ENCODE measurements at places on chromosomes 7 and 10.

DNA sequence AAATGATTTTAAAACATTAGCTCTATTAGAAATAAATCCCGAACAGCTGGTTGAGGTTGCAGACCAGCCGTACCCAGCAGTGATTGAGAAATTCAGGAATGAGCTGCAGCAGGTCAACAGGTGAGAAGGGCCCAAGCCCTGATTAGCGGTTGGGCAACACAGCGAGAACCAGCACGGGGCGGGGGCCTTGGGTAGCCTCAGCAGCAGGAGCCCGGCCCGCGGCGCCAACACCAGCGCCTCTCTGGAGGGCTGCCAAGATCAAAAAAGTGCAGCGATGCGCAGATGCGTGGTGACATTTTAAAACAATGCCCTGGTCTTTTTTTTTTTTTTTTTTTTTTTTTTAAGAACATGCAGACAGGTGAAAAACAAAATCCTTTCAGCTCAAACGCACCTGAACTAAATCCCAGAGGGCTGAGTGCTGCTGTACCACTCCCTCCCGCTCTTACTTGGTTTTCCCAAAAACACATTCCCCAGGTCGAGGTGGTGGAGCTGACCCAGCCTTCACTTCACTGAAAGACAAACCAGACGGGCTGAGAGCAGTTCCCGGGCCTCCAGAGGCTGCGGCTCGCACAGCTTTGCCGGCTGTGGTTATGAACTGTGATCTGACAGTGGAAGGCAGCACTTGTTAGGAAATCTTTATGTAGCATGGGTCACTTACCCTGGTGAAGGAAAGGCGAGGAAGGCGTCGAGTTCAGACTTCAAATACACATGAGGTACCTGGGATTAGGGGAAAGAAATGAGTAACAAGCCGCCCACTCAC is 579.4 kb downstream of the SDK1 start:
- no peak for DNase-seq

DNA sequence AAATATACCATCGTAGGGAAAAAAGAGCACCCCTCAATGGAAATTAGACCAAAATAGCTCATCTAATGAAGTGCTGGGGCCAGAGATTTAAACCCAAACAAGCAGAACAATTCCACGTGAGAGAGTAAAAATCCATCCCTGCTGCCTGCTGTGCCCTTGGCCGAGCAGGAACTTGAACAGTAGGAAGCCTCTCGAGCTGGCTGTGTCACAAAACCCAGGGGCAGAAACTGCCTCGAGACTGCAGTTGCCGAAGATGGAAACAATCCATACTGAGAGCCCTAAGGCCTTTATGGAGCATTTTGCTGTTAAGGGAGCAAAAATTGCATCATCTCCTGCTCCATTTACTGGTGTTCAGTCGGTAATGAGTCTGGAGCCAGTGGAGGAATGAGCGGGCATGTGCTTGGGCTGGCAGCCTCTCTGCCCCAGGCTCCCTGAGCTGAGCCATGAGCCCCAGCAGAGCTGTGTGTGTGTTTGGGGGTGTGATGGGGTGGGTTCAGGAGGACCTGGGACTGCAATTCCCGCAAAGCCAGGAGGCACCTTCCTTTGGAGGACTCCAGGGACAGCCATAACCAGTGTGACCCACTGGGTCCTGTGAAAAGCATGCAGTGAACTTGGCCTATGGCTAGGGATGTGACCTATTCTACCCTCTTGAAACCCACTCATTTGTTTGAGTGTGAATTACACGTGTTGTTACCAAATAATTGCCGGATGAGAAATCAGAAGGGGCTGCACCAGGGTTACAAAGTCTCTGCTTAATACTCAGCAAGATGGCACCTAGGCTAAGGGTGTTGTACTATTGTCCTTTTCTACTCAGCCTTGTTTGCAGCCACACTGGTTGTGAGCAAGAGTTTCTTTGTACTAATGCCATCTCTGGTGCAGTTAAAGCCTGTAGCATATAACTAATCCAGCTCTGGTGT is 58.3 kb downstream of the CDHR3 start:
- no peak for DNase-seq

DNA sequence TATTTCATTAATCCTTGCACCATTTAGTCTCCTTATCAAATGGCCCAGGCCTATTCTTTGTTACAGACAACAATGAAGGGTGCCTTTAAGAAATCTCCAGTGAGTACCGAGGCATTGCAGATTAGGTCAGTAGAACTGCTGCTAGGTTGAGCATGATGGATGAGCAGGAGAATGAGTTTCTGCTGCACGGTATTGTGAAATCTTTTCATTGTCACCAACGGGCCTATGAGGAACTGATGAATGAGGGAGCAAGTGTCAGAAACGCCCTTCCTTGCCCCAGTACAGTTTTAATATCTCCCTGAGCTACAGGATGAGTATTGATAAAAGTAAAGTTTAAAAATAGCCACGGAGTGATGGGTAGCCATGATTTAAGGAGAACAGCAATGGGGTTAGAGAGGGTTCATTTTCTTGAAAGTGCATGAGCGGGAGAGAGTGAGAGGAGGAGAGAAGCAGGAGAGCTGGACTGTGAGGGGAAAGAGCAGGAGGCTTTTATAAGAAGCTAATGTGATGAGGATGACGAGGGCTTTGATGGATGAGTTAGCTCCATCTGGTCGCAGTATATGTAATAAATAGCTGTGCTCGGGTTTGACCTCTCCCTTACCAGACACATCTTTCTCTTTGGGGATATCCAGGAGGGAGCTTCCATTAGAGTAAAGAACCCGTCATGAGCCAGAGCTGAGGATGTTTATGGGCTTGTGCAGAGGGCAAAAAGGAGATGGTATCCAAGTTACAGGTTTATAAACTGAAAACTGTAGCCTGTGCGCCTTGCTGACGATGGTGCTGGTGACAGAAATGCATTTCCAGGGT is 526.1 kb downstream of the LRMDA start:
- DNase-seq = no peak

DNA sequence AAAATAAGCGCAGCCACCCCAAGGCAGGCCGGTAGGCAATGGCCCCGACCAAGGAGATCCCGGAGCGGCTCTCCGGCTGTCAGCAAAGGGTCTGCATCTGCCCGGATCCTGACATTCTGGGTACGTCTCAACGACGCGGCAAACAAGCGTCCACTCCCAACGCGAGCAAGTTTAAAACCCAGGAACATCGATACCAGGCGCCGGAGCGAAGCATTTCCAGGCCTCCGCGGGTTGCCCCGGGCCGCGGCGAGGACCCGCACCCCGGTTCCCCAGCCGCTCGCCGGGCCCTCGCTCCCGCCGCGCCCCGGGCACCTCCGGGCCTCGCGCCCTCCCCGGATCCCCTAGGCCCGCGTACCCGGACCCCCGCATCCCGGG is 453 bp downstream of the URGCP start:
- peak; percentile 32 for DNase-seq

DNA sequence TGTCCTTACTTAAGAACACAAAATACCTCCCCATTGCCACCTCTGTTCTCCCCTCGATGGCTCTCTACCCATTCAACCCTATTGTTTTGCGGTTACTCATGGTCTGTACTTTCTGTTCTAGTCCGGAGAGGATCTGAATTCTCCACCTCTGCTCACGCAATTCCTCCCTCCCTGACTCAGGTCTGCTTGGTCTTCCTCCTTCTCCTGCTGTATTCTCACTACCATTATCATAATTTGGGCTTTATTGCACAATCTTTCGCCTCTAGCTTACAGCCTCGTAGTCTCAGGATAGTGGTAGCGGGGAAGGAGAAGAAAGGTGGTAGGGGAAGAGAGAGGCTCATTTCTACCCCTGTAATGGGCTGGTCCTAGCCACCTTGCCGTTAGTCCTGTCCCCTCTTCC is 35.4 kb upstream of the FAM180A start:
- DNase-seq = no peak

DNA sequence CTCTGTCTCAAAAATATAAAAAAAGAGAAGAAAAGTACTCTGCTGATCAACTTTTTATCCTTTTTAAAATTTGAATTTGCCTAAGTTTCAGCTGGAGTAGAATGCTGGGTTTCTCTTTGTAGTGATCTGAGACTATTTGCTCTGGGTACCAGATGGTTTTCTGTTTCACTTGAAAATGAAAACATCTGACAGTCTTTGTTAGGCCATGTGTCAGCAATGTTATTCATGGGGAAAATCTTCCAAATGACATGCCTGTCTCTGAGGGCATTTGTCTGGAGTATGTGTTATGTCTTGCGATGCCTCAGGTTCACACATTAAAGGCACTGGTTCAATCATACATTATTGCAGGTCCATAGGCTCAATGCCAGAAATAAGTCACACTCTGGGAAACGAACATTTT is 175.3 kb upstream of the TMEM229A start:
- no peak for DNase-seq

GRCh38 chr10:100470367-100470766 is 7.6 kb downstream of the WNT8B start:
- DNase-seq = no peak

DNA sequence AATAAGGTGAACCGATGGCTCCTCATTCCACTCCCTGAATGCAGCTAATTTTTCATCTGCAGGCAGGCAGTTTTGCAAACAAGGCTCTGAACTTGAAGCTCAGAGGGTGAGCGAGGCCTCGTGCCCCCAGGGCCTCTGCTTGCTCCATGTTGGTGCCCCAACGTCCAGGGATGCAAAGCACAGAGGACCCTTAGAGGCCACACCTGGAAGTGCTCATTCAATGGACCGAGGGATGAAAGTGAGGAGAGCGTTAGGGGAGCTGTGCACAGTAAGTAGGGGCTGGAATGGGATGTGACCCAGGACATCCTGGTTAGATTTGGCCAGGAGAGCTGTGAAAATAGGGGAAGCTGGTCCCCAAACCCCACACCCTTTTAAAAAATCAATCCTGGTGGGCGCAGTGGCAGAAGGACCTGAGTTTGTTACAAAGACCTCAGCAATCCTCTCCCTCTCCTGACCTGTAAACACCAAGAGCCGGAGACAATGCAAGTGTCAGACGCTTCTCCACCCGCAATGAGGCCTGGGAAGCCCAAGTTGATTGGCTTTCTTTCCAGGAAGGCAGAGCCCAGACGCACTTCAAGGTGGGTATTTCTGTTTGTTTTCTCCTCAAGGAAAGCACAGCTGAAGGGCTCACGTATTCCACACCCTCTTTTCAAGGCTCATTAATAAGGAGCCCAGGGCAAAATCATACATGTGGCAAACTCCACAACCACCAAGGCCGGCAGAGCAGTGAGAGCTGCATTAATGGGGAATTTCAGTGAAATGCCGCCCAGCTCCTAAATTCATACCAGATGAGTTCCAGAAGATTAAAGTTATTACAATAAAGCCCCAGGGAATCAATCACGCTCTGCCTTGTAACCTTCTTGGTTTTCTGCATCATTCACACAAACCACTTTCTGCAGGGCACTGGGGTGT is 14.1 kb upstream of the CXCL12 start:
- no peak for DNase-seq

DNA sequence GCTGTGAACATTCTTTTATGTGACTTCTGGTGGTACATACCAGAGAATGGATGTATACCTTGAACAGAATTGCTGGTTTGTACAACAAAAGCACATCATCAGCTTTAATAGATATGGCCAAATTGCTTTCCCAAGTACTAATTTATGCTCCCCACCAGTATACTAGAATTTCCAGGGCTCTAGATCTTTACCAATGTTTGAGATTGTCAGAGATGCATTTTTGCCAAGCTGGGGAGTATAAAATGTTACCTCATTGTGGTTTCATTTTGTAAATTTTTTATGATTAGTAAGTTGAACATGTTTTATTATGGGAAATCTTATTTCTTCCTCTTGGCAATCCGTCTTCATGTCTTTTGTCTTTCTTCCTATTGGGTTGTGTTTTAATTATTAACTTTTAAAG is 179.9 kb upstream of the TMEM106B start:
- DNase-seq = no peak

- DNase-seq = no peak
Measured at GRCh38 chr10:101134299-101135127, 3.4 kb downstream of the TLX1 start.

DNA sequence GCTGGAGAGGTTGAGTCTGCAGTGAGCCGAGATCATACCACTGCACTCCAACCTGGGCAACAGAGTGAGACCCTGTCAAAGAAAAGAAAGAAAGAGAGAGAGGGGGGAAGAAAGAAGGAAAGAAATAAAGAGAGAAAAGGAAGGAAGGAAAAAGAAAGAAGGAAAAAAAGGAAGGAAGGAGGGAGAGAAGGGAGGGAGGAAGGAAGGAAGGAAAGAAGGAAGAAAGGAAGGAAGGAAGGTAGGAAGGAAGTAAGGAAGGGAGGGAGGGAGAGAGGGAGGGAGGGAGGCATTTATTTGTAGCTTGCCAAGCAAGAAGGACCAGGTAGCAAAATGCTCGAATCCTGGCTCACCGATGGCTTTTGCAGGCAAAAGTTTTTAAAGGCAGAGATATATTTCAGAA is 74.5 kb upstream of the BAIAP2L1 start:
- no peak for DNase-seq

GRCh38 chr7:131007439-131008330 is 273.7 kb upstream of the KLF14 start:
- DNase-seq = peak; percentile 93

DNA sequence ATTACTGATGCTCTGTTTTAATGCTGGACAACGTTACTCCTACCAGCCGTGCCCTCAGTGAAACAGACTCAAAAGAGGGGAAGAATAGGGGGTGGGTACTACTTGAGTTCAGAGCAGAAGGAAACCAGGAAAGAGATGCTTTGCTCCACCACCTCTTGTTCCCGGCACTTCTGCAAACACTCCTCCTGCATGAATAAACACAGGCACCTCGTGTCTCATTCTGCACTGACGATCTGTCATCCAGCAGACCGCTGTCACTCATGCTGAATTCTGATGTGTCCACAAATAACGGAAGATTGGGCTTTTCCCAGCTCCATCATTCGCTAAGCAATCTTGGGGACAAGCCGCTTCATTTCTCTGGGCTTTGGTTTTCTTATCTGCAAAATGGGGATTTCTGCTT is 26.7 kb downstream of the YWHAG start:
- no peak for DNase-seq

DNA sequence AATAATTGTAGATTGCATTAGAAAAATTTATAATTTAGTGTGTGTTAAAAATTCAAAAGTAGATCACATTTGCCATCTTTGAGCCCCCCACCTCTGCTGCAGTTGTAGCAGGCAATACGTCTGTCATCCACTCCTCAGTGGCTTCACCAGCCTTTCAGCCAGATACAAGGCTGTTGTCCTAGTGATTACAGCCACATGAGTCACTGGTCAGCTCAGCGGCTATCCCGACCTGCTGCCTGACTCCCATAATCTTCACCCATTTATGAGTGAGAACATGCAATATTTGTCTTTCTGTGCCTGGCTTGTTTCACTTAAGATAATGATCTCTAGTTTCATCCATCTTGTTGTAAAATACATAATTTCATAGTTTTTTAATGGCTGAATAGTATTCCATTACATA is 9.2 kb downstream of the OR2A5 start:
- no peak for DNase-seq
